K562 (cell line): ENCODE measurements at places on chromosomes 5 and 9.

DNA sequence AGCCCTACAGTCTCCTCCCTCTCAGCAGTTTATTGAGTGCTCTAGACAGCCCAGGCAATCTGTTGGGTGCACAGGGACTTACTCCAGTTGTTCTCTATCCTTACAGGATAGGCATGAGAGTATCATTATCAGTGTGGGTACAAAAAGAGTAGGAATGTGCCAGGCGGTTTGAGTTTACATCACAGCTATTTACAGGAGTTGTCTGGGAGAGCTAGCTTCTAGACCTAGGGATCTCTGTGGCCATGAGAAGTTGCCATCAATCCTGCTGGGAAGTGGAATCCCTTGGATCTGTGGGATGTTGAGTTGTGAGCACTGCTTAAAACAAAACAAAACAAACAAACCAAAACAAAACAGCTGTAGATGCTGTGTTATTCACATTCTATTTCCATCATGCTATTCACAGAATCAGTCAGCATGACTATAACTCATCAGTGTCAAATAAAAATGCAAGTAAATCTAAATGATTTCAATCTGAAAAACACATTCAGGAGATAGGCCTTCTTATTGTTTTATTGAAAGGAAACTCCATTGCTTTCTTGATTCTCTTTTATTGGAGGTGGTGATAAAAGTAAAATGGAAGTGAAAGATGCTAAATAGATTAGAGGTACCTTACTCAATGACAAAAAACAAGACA lies 552.4 kb upstream of the ZNF608 start:
- DNase-seq: no peak

- DNase-seq: no peak
These were observed 4.1 kb downstream of the PAX5 start for GRCh38 chr9:37029776-37030610.

GRCh38 chr9:4497855-4498254 lies 7.6 kb downstream of the SLC1A1 start:
- DNase-seq: no peak

DNA sequence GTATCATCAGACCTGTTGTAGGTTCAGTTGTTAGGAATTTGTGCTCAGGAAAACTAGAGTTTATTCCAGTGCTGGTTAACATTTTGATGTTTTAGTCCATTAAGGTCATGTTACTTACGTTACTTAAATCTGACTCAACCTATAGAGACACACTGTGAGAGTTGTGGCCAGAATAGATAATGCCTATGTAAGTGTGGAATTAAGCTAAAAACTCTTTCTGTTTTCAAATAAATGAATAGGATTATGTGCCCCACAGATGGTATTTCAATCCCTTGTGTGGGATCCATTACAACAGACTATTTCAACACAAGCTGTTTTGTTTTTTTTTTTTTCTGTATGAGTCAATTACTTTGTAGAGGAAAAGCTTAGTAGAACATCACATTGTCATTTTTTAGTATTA lies 68.1 kb downstream of the MEGF10 start:
- no peak for DNase-seq

DNA sequence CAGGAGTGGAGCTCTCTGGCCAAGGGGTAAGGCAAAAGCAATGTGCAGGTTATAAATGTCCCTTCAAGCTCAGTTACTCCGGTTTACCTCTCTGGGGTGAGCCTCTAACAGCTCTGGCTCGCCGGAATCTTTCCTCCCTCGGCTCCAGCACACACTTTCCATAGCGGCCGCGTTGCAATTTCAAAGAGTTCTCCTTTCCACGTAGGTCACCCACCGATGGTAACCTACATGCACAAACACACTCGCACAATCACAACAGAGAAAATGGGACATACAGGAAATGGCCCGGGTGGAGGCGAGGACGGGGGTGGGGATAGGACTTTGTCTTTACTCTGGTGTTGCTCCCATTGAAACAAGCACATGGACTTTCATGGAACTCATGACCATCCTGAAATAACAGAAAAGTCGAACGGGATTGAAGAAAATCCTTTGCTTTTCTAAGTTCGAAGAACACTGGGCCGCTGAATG lies 1.2 kb downstream of the LHFPL2 start:
- no peak for DNase-seq

DNA sequence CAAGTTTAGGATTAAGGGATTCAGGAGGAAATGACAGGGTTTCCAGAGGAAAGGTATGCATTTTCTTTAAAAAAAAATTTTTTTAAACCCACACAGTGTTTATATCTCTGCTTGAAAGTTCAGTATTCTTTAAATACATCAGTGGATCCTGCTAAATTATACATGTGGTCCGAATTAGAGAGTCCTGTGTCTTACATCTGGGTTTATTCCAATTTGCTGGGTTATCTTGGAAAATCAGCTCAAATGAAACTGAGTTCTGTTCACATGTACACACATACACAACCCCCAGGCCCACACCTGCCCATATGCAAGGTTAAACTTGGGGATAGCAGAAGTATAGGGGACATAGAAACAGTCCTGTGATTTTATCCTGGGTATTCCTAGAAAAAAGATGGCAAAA lies 493.7 kb downstream of the ZNF608 start:
- no peak for DNase-seq

DNA sequence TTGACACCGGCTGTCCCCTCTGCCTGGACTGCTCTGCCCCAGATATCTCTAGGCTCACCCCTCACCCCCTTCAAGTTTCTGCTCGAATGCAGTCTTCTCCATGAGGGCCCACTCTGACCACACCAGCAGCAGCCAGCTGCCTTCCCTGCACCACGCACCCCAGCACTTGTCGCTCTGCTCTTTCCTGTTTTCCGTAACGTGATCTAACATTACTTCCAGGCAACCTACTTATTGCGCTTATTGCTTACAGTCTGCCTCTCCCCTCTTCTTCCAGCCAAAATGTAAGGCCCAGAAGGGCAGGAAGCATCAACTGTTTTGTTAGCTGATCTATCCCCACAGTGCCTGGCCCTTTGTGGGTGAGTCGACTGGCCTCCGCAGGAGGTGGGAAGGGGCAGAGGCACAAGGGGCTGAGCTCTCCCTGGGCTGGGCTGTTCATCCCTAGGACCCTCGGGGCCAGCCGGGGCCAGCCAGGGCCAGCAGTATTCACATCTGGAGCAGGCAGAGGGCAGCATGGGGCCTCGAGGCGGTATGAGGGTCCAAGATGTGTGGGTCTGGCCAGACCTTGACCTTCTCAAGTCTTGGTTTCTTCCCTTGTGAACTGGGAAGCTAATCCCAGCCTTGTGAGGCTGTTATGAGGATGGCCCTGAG lies 11.6 kb upstream of the DBN1 start:
- DNase-seq: no peak

DNA sequence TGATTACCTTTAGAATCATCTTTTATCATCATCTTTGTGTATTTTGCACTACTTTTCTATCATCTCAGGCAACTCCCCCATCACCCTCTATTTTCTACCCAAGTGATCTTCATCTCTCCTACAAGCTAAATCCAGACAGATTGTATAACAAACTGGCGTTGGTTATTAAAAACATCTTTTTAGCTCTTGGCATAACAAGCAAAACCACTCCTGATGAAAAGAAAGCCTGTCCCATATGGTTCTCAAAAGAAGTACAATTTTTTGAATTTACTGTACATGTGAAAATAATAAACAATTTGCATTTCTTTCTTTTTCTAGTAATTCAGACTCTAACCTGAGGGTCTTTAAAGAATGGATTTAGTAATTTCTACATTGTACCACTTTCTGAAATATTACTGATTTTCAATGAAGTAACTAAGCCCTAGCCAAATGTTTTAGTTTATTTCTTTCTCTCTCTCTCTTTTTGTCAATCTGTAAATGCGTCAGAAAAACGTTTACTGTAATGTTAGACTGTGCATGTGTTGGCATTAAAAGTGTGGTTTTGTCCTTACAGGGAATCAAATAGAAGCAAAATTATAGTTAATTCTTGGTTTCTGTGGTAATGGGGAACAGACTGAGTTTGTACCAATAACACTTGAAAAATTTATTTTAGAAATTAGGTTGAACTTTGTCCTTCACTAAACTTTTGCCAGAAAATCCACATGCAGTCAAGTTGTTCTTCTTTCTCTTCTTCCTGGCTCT lies 52.5 kb upstream of the RPS23 start:
- no peak for DNase-seq
